Hematopoietic multipotent progenitor cell treated with erythropoietin and hydrocortisone succinate and interleukin-3 and kit ligand, for 8 days (in vitro differentiated cells): ENCODE measurements at places on chromosomes 16 and 17.

DNA sequence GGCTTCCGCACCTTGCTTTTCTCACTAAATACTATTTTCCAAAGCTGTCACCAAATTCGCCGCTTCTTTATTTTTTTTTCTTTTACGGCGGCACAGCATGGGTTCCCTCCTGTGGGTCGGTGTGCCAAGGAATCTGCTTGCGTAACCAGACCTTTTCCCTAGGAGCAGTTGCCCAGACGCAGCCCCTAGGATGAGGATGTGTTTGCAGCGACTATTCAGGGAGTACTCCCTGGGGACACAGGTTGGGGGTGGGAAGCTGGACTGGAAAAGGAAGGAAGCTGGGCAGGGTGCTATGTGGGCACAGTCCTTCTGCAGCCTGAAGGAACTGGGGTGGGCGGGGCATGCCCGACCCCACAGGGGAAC is 49.0 kb upstream of the ZCCHC14 start:
- no peak for DNase-seq

DNA sequence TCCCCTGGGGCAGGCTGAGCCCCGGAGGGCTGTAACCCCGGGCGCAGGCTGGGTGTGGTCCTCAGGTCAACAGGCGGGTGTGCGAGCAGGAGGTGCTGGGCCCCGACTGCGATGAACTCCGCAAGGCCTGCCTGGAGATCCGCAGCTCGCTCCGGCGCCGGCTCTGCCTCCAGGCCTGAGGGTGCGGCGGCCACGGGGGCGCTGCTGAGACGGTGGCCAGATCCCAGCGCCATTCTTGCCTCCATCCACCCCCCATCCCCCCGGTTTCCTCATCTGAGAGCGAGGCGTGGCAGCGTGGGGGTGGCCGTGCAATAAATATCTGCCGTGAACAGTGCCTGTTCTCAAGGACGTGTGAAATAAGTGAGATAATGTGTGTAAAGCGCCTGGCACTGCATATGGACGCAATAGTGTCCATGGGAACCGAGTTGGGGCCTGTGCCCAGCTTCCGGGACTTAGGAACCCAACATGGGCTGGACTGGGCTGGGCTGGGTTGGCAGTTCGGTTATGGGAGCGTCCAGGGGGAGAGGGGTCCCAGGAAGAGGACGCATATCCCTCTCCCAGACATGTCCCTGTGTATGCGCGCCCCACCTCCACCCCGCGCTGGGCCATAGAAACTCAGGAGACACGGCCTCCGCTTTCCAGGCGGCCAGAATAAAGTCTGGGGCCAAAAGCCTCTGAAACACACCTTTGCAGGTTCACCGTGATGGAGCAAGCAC is 15.0 kb downstream of the ZNF213 start:
- DNase-seq, result peak; percentile 87

DNA sequence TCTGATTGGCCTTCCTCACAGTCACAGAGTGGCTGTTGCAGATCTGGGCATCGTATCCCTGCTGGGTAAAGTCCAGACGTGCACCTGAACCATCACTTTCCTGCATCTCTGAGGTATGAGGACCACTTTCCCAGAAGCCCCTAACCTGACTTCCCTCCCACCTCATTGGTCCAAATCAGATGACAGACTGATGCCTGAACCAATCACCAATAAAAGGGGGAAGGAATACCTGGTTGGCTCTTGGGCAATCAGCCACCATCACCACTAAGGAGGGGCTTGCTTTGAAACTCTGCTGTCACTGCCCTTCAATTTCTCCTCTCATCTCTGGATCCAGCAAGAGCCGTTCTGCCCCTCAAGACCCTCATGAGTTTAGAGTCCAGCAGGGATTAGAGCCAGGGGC is 13.6 kb upstream of the WFDC1 start:
- peak; percentile 35 for DNase-seq

DNA sequence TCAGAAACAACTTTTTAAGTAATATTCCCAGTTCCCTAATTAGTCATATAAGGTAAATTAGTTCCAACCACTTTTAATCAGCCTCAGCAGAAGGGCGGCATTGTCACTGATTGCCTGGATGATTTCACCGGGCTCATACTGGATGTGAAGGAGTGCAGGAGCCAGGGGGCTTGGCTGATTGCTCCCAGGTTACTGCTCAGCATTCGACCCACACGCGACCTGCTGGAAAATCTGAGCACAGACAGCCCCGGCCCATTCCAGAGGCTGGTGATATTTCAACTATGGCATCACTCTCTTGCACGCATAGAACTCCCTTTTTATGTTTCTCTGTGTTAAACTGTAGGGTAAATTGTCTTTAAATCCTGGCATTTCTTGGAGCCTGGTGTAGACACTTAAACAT is 34.2 kb downstream of the CPPED1 start:
- DNase-seq, result no peak

DNA sequence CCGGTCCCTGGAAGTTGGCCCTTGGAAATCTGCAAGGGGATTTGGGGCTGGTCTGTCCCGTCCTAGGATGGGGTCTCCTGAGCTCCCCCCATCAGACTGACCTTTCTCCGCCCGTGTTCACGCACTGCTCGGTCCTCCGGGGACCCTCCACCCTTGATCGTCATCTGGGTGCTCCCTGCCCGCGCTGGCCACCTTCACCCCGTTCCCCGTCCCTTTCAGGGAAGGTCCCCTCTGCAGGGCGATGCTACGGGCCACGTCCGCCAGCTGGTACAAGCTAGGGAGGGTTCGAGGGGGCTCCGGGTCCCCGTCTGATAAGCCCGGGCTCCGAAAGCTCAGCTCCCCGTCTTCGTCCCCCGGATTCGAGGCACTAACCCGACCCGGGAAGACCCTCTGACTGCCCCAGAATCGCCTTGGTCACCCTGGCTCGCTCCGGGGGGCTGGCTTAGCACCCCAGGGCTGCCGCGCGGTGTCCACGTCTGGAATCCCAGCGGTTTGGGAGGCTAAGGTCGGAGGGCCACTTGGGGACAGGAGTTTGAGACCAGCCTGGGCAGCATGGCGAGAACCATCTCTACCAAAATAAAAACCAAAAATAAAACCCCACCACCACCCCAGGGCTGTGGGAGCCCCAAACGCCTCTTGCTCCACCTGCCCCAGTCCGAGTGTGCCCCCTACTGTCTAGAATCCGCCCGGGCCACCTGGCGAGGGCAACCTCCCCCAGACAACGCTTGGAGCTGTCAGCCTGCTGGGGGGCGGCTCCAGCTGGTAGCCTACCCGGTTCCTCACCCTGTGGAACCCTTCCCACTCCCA is 1.1 kb upstream of the SLC43A2 start:
- peak; percentile 71 for DNase-seq

DNA sequence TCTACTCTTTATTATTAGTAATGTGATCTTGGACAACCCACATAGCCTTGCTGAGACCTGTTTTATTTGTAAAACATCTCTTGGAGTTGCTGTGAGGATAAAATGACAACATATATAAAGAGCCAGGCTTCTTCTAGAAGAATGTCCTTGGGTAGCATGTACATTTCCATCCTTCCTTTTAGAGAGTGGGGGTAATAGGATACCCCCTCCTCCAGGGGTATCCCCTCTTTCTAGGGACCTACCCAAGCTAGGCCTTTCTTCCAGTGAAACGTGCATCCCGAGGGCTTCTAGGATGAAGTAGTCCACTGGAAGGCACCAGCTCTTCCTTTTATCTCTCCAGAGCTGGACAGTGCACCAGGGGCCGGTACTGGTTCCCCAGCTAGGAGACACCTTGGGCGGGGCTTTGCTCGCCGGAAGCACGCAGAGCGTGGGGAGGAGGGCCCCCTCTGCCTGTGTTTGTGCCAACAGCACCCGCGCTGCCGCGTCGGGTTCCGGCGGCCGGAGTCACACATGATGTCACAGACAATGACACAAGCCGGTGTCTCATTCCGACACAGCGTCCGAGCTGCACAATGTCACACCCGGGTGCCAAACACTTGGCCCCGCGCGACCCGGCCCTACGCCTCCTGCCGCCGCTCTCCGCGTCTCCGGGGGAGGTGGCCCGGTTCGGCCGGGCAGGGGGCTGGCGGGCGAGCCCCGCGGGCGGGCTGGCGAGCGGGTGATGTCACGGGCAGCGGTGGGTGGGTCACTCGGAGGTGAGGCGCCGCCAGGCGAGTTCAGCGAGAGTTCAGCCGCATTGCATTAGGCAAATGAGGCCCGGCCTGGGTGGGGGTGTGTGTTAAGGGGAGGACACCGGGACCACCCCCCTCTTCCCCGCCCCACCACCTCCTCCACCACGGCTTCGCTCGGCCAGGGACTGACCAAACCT is 23.4 kb downstream of the GJD3 start:
- peak; percentile 81 for DNase-seq

DNA sequence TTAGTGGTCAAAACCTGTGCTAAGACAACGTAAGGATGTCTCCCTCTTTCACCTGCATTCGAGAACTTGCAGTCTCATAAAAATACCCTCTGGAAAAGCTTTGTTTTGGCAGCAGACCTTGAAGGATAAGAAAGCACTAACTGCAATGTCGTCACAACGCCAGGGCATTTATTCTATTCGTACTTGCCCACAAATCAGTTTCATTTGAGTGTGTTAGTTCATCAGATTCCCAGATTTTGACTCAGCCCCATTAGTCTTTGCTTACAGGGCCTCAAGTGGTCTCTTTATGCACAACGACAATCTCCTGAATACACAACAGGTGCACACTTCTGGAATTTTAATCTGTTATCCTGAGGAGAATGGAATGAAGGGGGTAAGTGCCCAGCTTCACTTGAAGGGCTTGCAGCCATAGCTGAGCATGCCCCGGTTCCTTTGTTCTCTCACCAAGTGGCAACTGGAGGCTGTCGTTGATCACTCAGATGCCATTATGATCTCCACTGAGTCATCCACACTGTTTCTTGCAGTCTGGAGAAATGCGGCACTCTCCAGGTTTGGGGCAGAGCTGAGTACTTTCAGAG is 58.8 kb downstream of the CLEC19A start:
- no peak for DNase-seq

DNA sequence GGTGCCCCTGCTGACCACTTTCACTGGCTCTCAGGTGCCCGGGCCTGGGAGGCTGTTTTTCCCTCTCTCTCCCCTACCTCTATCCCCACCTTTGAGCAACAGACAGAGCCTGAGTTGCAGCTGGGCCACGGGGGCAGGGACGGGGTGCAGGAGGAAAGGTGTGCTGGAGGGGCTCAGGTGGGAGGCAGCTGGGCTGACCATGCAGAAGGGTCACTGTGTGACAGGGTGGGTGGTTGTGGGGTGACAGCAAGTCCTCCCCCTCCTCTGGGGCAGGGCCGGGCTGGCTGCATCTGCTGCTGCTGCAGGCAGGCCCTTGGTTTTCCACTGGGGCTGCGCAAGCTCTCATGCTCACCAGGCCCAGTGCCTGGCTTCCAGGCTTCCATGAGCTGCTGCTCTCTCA is 6.6 kb downstream of the ZNF319 start:
- DNase-seq, result no peak

- DNase-seq, result no peak
These were observed 1.4 kb upstream of the NDRG4 start for GRCh38 chr16:58498341-58499091.

- DNase-seq, result peak; percentile 78
These were observed 35.0 kb downstream of the SNX29 start for GRCh38 chr16:12011565-12011964.

- DNase-seq, result peak; percentile 60
These were observed 436.4 kb downstream of the SOX9 start for GRCh38 chr17:72556944-72557826.

DNA sequence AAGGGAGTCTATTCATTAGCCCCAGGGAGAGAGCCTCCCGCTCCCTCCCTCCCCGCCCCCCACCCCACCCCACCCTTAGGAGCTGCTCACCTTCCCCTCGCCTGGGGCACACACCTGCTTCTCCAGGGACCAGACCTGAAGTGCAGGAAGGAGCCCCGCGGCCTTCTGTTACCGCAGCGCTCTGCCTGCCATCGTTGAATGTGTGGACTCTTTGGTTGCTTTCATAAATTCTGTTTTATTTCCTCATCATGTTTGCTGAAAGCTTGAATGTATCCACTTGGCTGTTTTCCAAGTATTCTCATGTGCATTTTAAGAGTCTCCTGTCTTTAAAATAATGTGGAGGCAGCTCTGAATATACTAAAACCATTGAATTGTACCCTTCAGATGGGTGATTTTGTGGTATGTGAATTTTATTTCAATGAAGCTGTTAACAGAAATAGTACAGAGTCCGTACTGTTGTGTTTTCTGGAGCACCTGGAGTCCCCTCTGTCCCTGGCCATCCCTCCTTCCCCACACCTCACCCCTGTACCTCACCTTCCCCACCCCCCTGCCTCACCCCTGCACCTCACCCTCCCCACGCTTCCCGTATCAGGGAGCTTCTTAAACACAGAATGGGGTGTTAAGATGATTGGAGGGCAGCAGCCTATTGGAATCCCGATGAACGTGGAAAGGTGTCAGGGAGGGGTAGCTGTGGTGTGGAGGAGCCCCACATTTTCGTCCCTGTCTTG is 25.5 kb downstream of the RAB11FIP3 start:
- DNase-seq, result no peak

DNA sequence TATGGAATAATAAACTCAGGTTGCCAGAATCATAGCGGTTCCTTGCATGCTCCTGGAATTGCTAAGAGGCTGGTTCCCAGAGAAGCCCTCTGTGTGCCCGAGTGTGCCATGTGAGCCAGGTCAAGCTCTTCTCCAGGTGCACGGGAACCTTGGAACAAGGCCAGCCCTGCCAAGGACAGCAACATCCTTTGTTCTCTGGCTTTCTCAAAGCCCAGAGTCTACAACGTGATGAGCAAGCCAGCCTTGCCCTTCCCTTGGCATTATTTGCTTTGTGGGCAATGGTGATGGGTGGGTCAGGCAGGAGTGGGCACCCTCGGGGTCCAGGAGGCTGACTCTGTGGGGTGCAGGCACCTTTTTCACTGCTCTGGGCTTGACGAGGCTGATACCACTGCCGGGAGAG is 14.2 kb upstream of the SEC14L1 start:
- DNase-seq, result no peak
